ENCODE measurements at places on chromosomes 2 and 18.

GRCh38 chr2:126990605-126991532 lies 92.2 kb downstream of the TEX51 start:
- DNase-seq, result no peak

- no peak for DNase-seq
Measured at GRCh38 chr2:168470320-168471162, 14.5 kb downstream of the CERS6 start.

DNA sequence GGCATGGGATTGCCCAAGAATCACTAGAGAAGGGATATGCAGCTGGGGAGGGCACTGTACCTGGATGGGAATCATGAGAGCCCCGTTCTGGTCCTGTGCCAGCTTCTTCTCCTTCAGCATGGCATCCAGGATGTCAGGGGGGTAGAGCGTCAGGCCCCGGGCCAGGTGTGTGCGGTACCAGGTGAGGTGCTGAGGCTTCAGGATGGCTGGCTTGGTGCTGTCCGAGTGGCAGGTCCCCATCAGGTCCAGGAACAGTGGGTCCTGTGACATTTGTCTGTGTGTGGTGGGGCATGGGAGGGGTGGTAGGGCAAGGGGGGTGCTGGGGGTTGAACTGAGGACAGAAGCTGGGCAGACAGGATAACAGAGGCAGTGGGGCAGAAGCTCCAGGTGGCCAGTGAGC lies 13.2 kb downstream of the CFAP65 start:
- DNase-seq, result no peak

GRCh38 chr2:102442967-102443828 lies 20.2 kb downstream of the IL18RAP start:
- no peak for DNase-seq

DNA sequence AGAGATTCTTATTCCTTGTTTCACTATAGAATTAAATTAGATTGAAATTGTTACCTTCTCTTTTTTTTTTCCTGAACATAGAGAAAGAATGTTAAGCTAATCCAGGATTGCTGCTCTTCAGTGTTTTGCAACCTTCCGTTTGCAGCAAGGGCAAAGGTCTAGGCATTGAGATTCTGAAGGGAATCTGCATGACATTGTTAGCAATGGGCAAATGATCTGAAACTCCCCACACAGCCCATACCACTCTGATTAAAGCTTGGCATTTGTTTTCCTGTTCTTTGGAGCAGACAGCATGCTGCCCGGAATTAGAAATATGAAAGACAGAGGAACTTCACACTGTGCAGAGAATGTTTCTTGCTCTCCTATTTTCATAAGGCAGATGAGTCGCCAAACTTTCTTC lies 551.8 kb downstream of the SOCS6 start:
- no peak for DNase-seq

DNA sequence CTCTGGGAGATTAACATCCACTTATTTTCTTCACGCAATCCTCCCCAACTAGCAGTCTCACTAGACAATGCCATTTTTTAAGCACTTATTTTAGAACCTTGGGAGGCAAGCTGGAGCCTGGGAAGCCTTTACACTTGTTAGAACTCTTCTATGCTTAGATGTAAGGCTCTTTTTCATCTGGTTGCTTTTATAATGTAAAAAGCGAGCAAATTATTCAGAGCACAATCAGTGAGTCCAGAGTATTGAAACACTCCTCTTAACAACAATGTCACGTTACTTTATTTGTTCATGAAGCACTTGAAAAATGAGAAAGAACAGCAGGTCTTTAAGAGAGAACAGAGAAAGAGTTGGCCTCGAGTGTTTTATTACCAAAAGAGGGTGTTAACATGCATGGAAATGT lies 84.1 kb upstream of the SLC8A1 start:
- DNase-seq, result no peak
